GM12864 (cell line): ENCODE measurements at places on chromosomes 12 and 14.

GRCh38 chr14:67532998-67533753 is at the start of gene PLEKHH1:
PLEKHH1 (plus strand) TSS chr14:67533290; CDS start chr14:67541868, 8,578 bp downstream.
- DNase-seq = no peak

DNA sequence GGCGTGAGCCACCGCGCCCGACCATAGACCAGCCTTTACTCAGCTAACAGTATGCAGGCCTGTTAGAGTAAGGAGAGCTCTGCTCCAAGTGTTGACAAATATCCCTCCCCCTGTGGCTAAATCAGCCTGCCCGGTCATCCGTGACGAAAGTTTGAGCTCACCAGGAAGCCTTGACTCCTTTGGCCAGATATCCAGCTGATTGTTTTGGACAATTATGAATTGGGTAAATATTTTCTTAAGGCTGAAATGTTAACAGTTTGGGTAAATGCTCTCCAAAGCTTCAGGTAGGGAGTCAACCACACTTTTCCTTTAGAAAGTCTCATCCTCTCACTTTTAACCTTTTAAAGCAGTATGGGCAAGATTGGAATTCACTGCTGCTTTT is 157.9 kb downstream of the PAWR start:
- DNase-seq = no peak

- no peak for DNase-seq
Measured at GRCh38 chr14:32038876-32039275, 38.2 kb upstream of the ARHGAP5 start.

GRCh38 chr14:87888136-87888999 is 104.6 kb downstream of the GALC start:
- DNase-seq = no peak

GRCh38 chr12:130788515-130788914 is 50.5 kb downstream of the STX2 start:
- DNase-seq = no peak

DNA sequence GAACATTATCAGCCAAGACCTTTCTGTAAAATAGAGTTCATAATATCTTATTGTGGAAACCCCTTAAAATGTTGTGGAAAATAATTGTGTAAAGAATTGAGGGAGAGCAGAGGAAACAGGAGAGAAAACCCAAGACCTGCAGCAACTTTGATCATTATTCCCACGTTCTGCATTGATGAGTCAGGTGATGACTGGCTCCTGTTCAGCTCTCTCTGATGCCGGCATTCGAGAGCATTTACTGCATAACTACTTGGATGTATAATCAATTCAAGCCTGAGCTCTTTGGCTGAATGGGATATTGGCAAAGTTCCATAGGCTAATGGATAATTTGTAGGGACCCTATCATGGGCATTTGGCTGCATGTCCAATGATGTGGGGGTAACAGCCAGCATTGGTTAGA is 176.3 kb upstream of the ARID2 start:
- no peak for DNase-seq

- DNase-seq = no peak
Measured at GRCh38 chr12:108542320-108542719, 18.7 kb downstream of the SART3 start.

GRCh38 chr12:32457251-32458025 is 58.1 kb downstream of the FGD4 start:
- DNase-seq = no peak

- DNase-seq = no peak
Measured at GRCh38 chr12:107231303-107231702, 138.0 kb upstream of the CRY1 start.

GRCh38 chr14:82488473-82488872 is 954.8 kb upstream of the SEL1L start:
- no peak for DNase-seq
